ENCODE measurements at places on chromosomes 5 and 9.

DNA sequence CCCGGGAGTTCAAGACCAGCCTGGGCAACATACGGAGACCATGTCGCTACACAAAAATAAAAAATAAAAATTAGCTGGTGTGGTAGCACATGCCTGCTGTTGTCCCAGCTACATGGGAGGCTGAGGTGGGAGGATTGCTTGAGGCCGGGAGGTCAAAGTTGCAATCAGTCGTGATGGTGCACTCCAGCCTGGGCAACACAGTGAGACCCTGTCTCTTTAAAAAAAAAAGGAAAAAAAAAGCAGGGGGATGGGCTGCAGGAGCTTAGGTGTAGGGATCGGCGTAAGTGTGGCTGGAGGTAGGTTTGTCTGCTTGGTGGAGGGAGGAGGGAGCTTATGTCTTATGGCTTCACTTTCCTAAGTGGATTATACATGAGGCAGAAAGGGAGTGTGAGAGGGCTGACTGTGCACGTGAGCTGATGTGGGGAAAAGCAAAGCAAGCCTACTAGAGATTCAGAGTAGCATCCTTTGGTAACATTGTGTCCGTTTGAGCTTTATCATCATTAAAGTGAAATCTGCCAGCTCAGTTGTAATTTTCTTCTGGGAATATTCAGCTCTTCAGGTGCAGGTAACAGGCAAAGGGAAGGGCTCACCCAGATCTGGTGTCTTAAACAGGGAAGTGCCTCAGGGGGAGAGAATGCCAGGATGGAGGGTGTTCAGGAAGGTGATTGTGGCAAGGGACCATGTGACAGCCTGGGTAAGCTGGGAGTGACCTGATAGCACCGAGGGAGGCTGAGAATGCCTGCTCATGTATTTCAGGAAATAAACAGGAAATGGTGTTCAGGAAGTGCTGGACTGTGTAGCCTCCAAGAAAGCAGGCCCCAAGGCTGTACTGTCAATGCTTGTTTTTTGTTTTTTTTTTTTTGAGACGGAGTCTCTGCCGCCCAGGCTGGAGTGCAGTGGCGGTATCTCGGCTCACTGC is 17.6 kb upstream of the SETX start:
- peak; percentile 86 for DNase-seq

DNA sequence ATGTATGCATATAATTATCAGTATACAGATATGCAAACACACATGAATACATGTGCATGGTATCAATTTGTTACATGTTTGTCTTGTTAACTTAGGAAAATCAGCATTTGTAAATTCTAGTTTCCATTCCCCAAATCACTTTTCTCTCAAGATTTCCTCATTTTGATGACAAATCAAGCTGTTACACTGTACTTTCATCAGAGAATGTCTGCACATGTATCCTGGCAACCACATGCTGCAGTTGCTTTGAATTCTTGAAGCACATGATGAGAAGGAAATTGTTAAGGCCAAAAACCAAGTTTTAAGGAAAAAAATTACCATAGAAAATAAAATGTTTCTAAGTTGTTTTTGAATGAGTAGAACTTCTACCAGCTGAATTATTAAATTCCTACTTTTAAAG is 1834.5 kb downstream of the EFNA5 start:
- no peak for DNase-seq

- DNase-seq: no peak
These were observed 4.2 kb upstream of the CA9 start for GRCh38 chr9:35669331-35670145.

DNA sequence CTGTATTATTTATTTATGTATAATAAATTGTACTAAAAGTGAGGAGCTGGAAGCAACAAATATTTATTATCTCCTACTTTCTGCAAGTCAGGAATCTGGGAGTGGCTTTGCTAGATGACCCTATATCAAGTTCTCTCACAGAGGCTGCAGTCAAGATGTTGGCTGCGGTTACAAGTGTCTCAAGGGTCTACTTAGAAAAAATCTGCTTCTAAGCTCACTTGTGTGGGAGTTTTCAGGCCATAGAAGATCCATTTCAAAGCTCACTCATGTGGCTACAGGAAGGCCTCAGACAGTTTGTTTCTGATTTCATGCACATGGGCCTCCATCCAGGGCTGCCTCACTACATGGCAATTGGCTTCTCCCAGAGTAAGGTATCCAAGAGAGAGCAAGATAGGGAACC is 551.1 kb downstream of the CAAP1 start:
- no peak for DNase-seq

DNA sequence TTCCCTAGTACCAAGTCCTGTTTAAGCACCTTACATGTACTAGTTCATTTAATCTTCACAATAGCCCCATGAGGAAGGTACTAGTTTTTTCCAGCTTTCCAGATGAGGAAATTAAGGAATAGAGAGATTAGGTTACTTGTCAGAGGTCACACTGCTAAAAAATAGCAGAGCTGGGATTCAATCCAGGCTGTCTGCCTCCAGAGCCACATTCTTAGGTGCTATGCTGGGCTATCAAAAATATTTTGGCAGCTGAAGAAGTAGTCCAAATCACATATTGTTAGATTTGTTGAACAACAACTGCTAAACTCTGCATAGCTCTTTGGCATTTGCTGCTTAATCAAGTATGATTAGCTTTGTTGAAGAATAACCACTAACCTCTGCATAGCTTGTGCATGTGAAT is 591.5 kb upstream of the KLF4 start:
- no peak for DNase-seq

GRCh38 chr5:134403951-134404350 is 7.7 kb downstream of the CDKN2AIPNL start:
- DNase-seq: no peak

GRCh38 chr5:126857472-126858410 is 80.8 kb downstream of the LMNB1 start:
- no peak for DNase-seq
